Neural progenitor cell (in vitro differentiated cells): ENCODE measurements at places on chromosomes 3 and 15. TPM values are rescaled to one million over a fixed set of nuclear protein-coding genes. Genes with fewer than 3 reads are reported as not detected.

Gene CCDC9B
- total RNA-seq, result 0.25 TPM in 1 of 2 replicates, not detected in the other

Gene SAMD7
- total RNA-seq, result not detected in 2 replicates

Gene DUOXA2
- total RNA-seq, result not detected in 2 replicates

Gene TMCO5A
- total RNA-seq, result not detected in 2 replicates

Gene GOLGA6L4
- total RNA-seq, result 0.19 and 0.28 TPM in 2 replicates
